Activated T-cell treated with anti-CD3 and anti-CD28 coated beads, Interleukin-2, amount 50 U/mL, for 48 hours (primary cell): ENCODE measurements at places on chromosomes 5 and 9.

GRCh38 chr5:148972974-148973374, 89.9 kb downstream of the SH3TC2 start:
- DNase-seq = no peak

GRCh38 chr5:38557308-38557710, 863 bp upstream of the LIFR start:
- no peak for DNase-seq

GRCh38 chr9:87497080-87497603, 525 bp upstream of the DAPK1 start:
- no peak for DNase-seq

- DNase-seq = no peak
Observed at GRCh38 chr9:93572636-93573515, 3.5 kb upstream of the PHF2 start.

DNA sequence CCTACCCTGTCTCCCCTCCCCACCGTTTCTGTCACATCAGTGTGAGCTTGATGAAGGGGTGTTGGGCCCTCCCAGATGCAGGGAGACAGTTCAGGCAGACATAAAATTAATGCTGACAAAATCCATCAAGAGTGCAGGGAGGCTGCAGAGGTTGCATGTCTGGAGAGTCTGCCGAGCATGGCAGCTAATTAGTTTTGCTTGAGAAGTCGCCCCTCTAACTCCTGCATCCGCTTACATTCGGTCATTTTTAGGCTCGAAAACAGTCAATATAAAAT, 44.9 kb downstream of the GALNT12 start:
- DNase-seq = no peak

- DNase-seq = peak; percentile 35
Observed at GRCh38 chr5:173888473-173889131, 453 bp downstream of the CPEB4 start.

DNA sequence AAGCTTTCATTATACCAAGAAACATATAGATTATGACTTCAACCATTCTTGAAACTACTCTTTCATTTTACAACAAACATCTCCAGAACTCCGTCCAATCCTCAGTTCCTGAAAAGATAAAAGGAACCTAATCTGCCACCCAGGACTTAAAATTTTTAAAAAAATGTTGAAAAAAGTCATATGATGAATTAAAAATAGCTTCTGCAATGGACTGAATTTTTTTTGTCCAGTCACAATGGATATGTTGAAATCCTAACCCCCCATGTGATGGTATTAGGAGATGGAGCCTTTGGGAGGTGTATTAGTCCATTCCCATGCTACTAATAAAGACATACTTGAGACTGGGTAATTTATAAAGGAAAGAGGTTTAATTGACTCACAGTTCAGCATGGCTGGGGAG, 2.7 kb upstream of the ALDH1A1 start:
- no peak for DNase-seq

DNA sequence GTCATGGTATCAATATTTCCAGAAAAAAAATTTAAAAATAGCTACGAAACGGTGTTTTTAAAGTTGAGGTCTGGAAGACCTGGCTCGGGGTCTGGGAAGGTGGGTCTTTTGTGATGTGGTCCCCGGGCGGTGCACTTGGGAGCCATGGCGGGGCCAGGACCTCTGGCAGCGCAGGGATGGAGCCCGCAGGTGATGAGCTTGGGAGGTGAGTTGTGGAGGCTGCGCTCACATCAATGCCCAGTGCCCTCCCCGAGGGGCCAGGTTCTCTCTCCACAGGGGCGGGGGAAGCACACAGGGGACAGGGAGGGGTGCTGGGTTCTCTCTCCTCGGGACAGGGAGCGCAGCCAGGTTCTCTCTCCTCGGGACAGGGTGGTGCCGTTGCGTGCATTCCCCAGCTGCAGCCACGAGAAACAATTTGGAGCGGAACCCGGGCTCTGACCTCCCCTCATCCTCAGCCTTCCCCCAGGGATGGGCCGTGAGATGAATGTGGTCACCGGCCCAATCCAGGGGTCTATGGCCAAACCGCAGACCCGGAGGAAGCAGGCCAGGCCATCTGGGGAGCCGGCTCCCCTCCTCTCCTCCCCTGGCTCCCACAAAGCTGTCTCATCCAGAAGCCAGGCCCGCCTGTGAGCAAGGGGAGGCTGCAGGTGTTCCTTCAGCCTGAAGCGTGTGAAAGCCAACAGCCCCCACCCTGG, 25.8 kb downstream of the DBH start:
- no peak for DNase-seq

GRCh38 chr9:104868687-104869404, 59.1 kb downstream of the ABCA1 start:
- no peak for DNase-seq

GRCh38 chr5:77409870-77410621, 82.1 kb downstream of the WDR41 start:
- no peak for DNase-seq

DNA sequence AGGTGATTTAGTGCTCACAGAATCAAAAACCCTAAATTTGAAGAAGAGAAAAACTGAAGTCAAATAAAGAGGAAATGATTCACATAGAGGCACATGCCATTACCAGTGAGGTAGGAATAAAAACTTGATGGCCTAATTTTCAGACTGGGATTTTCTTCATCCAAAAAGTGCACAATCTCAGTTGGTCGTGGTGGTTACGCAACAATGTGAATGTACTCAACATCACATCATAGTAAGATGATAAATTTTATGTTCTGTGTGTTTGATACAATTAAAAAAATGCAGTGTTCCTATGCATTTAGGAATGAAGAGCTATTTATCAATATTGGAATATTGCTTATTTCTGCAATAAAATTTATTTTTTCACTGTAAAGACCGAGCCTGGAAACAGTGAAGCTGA, 60.7 kb downstream of the SV2C start:
- no peak for DNase-seq

GRCh38 chr5:68053202-68053601, 162.4 kb upstream of the PIK3R1 start:
- no peak for DNase-seq

DNA sequence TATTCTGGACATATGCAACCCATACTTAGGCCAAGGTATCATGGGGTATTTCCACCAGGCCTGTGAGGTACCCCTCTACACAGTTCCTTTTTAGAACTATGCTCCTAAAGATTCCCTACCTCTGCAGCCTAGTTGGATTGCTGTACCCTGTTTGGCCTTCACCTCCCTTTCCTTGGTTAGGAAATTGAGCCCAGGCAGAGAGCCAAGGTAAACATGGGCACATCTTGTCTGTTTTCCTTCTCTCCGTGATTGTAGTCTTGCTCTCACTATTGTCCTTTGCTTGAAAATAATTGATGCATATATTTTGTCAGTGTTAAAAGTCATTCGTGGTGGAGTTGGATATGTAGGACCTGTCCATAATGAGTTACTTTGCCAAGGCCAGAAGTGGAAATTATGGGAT, 26.7 kb downstream of the BDP1 start:
- no peak for DNase-seq

- DNase-seq = peak; percentile 47
Observed at GRCh38 chr5:61327760-61328753, 4.0 kb upstream of the ZSWIM6 start.

- no peak for DNase-seq
Observed at GRCh38 chr5:94700592-94700991, 82.1 kb downstream of the SLF1 start.

GRCh38 chr9:37266630-37267029, 146.3 kb downstream of the ZCCHC7 start:
- no peak for DNase-seq

DNA sequence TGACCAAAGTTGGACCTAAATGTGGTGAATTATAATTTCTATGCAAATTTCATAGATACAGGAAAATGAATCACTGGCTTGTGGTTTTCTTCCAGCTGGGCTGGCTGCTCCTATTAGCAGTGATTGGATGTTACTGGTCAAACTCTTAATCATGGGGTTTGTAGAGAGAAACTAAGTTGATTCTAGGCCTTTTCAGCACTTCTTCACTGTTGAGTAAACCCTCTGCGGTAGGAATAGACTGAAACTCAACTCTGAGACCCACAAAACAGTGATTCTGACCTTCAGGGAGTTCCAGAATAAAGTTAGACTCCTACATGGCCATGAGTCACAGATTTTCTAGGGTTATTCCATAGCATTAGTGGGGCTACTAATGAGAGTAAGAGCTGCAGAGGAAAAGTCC, 47.9 kb upstream of the FKTN start:
- no peak for DNase-seq

GRCh38 chr5:59685793-59686192, 207.7 kb downstream of the PDE4D start:
- no peak for DNase-seq

DNA sequence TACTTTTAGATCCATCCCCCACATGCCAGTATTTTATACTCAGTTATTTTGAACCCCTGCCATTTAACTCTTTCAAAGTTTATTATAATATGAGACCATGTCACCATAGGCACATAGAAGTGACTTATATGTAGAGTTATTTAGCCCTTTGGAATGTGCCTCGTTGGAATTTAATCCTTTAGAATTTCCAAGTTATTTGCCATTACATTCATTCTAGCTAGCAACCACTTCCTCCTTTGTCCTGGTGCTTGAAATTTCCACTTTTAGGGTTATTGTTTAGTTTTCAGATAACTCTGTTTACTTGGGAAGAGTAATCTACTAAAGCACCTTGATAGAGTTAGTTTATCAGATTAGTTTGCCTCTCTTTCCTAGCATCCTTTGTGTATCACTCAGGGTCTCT, 82.8 kb upstream of the TLE1 start:
- DNase-seq = no peak

GRCh38 chr5:9540791-9541190, 5.1 kb downstream of the SEMA5A start:
- DNase-seq = no peak

- DNase-seq = peak; percentile 63
Observed at GRCh38 chr5:134554319-134555222, 29.1 kb downstream of the JADE2 start.

GRCh38 chr5:174165406-174165805, 119.9 kb downstream of the NSG2 start:
- DNase-seq = no peak

- DNase-seq = no peak
Observed at GRCh38 chr5:174571662-174572397, 152.6 kb upstream of the MSX2 start.

- no peak for DNase-seq
Observed at GRCh38 chr5:51685419-51685818, 302.2 kb downstream of the ISL1 start.

DNA sequence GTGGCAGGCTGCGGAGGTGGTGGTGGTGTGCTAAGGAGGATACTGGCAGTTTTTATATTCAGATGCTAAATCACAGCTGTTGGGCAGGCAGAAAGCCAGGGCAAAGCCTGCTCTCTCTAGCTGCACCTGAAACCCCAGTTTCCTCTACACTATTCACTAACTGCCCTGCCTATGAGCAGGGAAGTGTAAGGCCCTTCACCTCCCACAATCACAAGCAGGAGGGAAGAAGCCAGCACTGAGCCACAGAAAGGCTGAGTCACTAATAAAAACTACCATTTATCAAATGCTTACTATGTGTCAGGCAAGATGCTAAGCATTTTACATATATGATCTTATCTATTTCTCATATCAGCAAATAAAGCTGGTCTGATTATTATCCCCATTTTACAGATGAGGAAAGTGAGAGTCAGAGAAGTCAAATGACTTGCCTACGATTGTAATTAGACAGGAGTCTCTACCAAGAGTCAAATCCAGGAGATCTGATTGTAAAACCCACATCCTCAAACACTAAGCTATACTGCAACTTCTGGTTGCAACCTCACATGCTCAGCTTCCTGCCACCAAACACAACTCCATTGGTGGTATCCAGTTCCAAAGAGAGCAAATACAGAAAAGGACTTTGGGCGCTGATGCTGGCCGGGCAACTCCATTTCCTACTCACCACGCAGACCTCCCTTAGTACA, 17.7 kb upstream of the IL6ST start:
- DNase-seq = peak; percentile 52

DNA sequence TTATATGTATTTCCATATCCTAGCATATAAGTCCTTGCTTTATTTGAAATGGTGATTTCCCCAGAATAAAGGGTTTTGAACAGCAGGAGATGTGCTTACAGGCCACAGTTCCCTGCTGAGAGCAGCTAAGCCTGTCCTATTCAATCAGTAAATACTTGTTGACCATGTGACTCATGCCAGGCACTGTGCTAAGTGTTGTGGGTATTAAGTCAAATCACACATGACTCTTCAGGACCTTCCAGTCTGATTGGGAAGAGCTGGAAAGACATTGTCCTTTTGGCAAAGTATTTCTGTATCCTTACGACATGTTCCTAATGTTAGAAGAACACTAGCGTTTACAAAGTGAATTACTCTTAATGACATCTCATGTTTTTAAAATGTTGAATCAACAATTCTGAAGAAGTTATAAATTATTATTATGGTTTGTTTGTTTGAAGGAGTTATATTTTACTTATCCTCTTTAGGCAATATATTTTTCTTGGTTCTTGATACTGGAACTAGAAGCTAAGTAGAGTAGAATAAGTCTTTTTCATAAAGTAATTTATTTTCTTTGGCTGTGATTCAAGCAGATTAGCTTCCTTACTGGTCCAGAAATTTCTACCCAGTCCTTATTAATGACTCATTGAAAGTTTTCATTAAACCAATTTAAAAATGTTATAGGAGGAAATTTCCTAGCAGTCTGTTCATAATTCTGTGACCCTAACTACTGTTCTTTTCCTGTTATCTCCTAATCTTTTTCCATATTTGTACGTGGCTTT, 82.1 kb downstream of the GAPVD1 start:
- DNase-seq = no peak

DNA sequence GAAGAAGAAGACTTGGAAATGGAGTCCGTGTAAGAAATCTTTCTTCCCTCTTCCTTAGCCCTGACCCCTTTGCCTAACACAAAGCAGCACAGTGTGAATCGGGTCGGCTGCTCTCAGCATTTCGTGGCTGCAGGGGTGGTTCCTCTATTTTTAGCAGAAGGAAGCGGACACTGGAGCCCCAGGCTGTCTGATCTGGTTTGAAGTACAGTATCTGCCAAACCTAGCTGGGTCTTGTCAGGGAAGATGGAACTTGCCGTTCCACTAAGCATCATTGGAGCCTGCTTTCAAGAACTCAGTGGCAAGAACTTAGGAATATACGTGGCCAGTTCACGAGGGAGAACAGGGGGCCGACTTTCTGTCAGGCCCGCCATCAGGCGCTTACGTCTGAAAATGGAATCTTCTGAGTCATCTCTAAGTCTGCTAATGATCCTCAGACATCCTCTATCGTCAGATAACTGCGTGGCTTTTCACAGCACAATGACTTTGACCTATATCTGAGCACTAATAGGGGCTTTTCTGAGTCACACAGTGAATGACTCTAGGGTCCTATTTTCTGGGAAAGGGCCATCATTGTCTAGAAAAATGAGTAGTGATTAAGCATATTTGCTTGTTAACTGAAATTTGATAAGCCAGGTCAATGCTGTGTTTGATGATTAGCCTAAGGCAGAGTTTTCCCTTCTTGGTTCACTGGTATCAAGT, 43.3 kb upstream of the NCS1 start:
- peak; percentile 73 for DNase-seq

GRCh38 chr5:110116539-110116938, 426.8 kb downstream of the MAN2A1 start:
- no peak for DNase-seq
